Fibroblast of skin of scalp (primary cell): ENCODE measurements at places on chromosomes 13 and 19.

GRCh38 chr19:45059258-45059965, 16.9 kb downstream of the ZNF296 start:
- peak; percentile 73 for DNase-seq

GRCh38 chr19:8575467-8575997, 1.7 kb downstream of the MYO1F start:
- DNase-seq, result peak; percentile 55

GRCh38 chr19:9793071-9793591, 24.6 kb upstream of the ZNF846 start:
- DNase-seq, result peak; percentile 51

- DNase-seq, result no peak
Observed at GRCh38 chr13:44576351-44577235, 463 bp upstream of the TSC22D1 start.

- DNase-seq, result peak; percentile 85
Observed at GRCh38 chr13:111115965-111116521, 933 bp downstream of the ARHGEF7 start.

DNA sequence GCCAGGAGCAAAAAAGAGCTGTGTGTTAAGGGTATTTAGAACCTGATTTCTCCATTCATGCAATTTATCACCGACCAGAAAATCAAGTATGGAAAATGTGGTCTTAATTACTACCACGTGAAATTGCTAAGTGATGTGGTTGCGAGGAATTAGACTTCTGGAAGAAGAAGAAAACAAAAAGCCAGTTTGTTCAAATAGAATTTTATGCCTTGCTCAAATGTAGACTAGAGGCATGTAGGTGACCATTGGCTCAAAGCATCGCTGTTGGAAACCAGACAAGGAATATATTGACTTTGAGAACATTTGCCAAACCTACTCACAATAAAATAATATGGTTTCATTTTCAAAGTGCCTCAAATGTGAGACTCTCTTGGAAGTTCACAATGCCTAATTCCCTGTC, 57.3 kb upstream of the LRCH1 start:
- DNase-seq, result peak; percentile 32

DNA sequence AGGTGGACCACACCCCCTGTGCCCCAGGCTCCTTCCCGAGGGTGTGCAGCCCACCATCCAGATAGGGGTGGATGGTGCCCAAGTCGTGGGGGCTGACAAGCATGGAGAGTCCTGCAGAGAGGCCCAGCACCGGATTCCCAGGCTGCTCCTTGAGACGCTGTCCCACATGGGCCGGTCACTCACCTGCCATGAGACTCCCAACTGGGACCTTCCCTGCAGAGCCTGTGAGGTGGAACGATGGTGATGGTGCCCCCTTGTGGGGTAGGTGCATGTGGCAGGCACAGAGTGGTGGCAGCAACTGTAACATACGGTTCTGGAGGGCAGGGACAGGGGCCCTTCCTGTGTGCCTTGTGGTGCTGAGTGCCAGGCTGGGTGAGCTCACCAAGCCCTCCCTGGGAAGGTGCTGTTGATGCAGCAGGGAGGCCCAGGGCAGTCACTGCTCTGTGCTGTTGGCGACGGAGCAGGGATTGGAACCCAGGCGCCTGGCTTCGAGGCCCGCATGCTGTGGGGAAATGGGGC, 33.1 kb downstream of the PPP1R37 start:
- DNase-seq, result peak; percentile 36

GRCh38 chr19:46515879-46516350, 20.2 kb upstream of the PNMA8B start:
- peak; percentile 56 for DNase-seq

DNA sequence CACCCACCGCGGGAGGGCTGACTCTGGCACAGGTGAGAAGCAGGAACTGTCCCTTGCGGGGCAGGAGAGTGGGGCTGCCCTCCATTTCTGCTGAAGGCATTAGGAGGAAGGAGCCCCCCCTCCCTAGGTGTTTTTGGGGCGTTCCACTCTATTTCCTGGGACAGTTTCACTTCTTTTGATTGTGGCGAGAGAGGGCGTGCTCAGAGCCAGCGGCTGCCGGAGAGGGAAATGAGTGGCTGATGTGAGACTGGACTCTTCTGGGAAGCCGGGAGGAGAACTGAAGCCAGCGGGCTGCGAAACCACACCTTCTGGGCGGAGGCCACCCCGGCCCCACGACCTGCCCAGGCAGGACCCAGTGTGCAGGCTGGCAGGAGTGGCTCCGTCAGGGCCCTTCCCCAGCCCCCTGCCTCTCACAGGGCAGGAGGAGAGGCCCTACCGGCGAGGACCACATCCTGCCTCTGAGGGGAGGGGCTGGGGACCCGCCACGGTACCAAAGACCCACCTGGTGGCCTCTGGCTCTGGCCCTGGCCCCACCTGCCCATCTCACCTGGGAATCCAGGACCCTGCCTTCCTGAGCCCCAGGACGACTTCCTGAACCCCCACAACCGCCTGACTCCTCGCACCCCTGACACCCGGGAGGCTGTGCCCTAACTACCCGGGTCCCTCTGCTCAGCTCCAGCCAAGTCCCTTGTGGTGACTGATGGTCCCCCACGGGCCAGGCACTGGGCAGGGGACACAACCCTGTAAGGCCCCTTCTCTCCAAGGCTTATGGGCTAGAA, 25.9 kb downstream of the MPND start:
- no peak for DNase-seq

DNA sequence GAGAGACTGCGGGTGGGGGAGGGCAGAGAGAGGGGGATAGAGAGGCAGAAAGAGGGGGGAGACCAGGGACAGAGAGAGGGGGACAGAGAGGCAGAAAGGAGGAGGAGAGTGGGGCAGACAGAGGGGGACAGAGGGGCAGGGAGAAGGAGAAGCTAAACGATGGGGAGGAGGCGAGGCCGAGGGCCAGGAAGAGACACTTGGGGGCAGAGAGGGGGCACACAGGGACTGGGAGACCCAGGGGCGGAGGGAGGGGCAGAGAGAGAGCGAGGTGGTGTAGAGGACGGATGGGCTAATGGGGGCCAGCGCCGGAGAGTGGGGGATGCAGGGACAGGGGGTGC, 666 bp downstream of the MEIS3 start:
- no peak for DNase-seq

DNA sequence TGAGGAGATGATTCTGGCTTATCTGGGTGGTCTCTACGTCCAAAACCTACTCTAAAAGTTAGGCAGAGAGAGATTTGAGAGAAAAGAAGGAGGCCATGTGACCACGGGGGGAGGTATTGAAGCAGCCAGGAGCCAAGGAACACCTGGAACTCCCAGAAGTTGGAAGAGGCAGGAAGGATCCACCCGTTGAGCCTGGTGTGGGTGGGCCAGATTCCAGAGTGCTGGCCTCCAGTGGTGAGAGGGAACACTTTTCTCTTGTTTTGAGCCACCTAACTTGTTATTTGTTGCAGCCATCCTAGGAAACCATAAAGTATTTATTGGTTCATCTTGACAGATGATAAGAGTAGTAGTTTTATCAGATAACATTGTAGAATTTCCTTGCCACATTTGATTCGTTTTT, 396.9 kb downstream of the MYO16 start:
- no peak for DNase-seq

DNA sequence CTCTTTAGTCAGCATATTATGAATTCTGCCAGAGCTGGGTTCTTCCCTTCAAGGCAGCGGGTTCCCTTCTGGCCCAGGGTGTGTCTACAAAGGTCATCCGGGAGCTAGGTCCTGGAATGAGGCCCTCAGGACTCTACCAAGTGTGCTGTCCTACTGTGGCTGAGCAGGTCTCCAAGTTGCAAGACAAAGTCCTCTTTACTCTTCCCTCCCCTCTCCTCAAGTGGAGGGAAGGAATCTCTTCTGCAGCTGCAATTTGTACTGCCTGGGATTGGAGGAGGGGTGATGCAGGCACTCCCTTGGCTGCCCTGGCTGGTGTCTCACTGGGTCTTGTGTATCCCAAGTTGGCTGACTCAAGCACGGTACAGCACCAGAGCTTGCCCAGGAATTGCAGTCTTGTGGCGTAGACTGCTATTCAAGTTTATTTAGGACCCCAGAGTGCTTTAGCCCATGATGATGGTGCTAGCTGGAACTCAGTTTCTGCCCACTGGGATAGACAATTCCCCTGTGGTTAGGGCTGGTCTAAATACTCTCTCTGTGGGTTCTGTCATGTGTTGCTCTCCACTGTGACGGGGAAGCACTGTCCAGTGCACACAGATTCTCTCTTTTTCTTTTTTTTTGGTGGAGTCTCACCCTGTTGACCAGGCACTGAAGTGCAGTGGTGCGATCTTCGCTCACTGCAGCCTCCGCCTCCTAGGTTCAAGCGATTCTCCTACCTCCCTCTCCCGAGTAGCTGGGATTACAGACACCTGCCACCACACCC, 28.5 kb downstream of the RFC3 start:
- no peak for DNase-seq

DNA sequence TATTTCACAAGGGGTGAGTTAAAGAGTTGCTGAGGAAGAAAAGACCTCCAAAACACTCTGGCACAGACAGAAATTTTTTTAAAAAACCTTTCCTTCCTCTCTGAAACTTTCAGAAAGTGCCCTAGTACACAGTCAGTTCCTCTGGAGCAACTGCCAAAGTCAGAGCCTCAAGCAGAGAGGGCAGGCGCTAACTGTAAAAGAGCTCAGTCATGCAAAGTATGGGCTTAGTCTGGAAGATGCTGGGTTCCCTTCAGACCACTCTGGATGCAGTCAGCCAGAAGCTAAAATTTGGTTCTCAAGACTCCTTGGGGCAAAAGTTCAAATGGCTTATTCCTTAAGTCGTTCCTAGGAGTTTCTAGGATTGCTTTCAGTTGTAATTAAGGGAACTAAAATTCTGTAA, 671.6 kb downstream of the PCDH9 start:
- DNase-seq, result no peak
